Airway epithelial cell (primary cell): ENCODE measurements at places on chromosomes 12 and 14. TPM values are rescaled to one million over a fixed set of nuclear protein-coding genes. Genes with fewer than 3 reads are reported as not detected.

PSMD9 gene
- 81.9 and 95.9 TPM in 2 replicates for total RNA-seq

PFKM gene
- 50.2 and 52.4 TPM in 2 replicates for total RNA-seq

ACOT6 gene
- 0.28 TPM in 1 of 2 replicates, not detected in the other for total RNA-seq

TAS2R31 gene
- 0.99 TPM in 1 of 2 replicates, not detected in the other for total RNA-seq
